ENCODE measurements at places on chromosomes 6 and 20.

- DNase-seq: no peak
These were observed 126.9 kb downstream of the KCNQ5 start for GRCh38 chr6:72748759-72749158.

- DNase-seq: no peak
These were observed 39.3 kb upstream of the SCGN start for GRCh38 chr6:25612666-25613065.

DNA sequence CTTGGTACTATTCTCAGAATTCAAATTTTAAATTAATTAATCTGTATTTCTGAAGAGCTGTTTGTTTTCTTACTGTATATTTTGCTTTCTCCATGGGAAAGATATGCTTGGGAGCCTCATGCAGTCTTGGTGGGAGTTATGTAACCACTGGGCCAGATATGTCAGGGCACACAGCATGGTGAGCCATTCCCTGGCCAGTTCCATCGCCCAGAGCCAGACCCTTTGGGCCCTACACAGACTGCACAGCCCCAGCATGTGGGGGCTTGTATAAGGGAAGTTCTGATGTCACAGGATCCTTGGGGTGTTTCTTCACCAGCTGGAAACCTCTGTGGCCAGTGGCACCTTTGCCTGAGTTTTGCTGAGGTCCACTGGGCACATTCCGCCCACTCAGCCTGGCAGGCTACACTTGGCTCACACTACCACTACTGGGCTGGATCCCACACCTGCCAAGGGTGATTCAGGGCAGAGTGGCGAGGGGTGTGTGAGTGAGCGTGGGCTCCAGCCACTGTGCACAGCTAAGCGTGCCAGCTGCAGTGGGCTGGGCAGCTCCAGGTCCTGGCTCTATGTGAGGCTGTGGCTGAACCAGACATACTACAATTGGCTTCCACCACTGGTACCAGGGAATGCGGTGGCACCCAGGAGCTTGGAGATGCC lies 293.5 kb downstream of the ARHGAP18 start:
- no peak for DNase-seq

- no peak for DNase-seq
These were observed 279.6 kb downstream of the NRN1 start for GRCh38 chr6:5726976-5727718.

DNA sequence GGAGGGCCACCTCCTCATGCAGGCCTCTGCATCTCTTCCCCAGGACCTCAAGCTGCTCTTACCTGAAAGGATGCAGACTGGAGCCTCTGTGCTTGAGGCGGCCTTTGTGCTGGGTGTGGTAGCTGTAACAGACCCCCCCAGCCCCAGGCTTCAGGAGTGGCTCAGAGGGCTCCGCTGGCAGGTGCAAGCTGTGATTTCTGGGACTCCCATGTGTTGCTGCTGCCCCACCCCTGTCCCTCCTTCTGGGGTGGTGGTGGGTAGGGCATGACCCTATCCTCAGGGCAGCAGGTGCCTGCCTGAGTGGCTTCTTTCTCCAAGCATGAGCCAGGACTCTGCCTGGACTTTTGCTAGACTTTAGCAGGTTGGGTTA lies 121.2 kb downstream of the SULF2 start:
- DNase-seq: no peak

DNA sequence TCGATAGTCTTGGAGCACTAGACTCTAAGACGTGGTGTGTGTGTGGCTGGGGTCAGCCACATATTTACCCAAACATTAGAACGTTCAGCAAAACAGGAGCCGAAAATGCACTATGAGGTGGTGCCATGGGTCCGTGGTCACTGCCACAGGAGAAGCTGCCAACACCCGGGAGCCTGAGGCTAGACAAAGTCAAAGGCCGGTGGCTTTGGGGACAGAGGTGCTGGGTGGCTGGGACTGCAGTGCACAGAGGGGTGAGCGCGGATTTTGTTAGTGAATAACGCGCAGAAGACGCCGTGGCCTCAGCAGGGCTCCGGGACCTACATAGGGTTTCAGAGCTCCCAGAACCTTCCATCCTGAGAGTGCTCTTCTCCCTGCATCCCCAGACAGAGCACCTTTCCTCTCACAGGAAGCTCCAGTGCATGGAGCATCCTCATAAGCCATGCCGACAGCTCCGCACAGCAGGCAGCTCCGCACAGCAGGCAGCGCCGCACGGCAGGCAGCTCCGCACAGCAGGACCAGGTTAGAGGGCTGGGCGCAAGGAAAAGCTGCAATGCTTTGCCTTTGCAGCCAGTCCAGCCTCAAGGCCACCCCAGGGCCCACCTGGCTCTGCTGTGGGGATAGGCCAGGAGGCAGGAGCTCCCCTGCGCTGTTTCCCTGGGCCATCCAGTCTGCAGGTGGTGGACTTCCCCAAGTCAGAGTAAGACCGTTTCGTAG lies 304.1 kb downstream of the TAF4 start:
- no peak for DNase-seq

- no peak for DNase-seq
These were observed 122.3 kb downstream of the BANF2 start for GRCh38 chr20:17822039-17822438.

DNA sequence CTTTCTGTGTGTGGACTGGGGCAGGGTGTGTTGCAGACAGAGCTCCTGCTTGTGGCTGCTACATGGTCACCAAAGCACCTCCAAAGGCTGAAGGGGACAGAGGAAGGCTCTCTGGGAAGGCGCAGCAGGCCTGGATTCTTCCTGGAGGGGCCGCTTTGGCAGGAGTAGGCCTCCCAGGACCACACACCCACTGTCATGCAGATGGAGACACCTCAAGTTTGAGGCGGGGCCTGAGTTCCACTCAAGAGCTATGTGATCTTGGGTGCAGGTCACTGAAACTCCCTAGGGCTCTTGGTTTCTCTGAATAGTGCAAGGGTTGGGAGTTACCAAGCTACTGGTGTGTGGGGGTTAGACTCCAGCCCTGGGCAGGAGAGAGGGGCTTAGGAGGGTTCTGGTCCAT lies 27.9 kb downstream of the EFCAB8 start:
- no peak for DNase-seq

DNA sequence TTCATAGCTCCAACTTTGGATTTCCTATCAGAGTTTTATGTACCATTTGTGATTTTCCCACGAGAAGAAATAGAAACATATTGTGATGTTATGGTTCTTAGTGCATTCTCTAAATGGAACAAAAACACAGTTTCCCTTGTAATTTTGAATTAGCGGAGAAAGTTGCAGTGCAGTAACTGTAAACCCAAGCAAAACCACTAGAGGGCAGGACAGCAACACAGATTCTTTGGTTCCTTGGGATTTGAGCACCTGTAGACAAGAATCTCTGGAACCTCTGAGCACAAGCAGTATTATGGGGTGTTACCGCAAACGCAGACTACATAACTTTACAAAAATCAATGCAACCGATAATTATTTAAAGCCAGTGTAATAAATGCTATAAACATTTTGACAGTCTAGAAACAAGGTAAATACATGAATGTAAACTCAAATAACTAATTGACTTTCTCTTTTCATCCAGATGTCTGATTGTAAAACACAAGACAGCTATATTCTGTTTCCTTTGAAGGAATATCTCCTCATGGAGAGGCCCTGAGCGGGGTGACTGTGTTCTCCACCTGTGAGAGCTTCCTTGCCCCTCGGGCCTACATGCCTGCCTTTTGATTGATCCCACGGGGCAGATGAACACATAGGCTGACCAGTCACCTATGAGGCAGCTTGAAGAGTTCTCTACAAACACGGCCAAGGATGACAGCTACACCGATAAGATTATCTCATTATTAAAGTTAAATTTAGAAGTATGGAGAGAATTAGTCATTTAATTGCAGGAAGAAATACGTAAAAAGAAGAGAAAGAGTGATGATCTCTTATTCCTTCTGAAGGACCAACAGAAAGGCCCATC lies 67.5 kb upstream of the COL21A1 start:
- no peak for DNase-seq

GRCh38 chr6:138914701-138915100 lies 73.4 kb downstream of the REPS1 start:
- DNase-seq: no peak

GRCh38 chr20:16672299-16672698 lies 57.5 kb upstream of the SNRPB2 start:
- no peak for DNase-seq

DNA sequence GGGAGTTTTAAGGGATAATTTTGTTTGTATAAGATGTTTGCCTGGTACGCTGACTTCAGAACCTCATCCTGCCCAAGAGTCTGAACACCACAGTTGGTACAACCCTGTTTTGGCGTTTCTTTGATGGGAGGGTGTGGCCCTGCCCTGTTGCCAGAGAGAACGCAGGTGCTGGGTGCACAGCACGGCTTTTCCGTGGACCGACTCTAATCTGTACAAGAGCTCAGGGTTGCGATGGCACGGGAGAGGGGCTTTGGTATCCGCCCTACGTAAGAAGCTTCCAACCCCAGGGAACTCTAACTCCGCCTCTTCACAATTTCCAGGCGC lies 1.3 kb downstream of the CYP24A1 start:
- DNase-seq: no peak

DNA sequence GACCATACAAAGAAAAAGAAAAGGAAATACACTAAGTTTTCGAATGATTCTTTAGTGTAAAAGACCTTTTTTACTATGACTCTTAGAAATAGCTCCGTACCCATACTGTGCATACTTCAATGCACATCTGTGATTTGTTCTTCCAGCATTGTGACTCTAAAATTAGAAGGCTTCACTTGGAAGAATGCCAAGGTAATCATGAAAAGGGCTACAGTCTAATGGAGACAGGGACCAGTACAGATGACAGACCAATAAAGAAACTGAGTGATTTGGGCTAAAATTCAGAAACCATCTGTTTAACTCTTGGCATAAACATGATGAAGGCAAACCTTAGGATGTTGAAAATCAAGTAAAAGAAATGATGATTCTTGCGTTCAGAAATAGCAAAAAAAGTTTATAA lies 46.3 kb downstream of the CYP39A1 start:
- no peak for DNase-seq

- DNase-seq: no peak
These were observed 94.0 kb downstream of the ADGRG6 start for GRCh38 chr6:142395768-142396231.

DNA sequence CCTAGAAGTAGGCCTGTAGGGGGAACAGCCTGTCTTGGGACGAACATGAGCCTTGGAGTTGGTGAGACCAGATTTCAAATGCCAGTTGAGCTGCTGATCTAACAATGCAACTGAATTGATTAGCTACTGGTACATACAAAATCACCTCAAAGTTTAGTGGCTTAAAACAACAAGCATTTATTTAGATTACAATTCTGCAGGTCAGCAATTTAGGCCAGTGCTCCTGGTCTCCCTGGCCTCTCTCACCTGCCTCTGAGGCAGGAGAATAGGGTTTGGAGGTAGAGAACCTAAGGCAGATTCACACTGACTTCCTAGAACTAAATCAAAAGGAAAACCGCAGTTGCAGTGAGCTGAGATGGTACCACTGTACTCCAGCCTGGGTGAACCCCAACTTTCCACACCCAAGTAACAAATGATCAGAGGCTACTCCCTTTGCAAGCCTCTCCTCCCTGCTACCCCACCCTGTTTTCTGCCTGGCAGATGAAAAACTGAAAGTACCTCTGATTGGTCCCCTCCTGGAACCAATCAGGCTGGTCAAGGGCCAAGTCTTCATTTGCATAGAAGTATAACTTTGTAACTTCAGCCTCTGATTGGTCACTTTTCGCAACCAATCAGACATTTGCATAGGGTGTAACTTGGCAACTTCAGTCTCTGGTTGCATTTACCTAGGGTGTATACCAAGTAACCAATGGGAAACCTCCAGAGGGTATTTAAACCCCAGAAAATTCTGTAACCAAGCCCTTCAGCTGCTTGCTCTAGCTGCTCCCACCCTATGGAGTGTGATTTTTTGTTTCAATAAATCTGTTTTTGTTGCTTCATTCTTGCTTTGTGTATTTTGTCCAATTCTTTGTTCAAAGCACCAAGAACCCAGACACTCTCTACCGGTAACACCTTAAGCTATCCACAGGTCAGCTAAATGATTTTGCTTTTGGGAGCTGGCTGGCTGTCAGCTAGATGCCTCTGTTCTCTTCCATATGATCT lies 8.1 kb upstream of the UBR2 start:
- DNase-seq: no peak

- DNase-seq: no peak
These were observed 30.9 kb upstream of the NEDD9 start for GRCh38 chr6:11263291-11263775.

- DNase-seq: no peak
These were observed 77.1 kb downstream of the FBXO5 start for GRCh38 chr6:152905551-152906299.

- DNase-seq: no peak
These were observed 616.7 kb downstream of the FRK start for GRCh38 chr6:115443825-115444478.

GRCh38 chr6:25831532-25832306 lies at the start of gene SLC17A1:
Gene SLC17A1 (minus strand): TSS chr6:25832052. CDS start chr6:25830557, 1,495 bp downstream.
- DNase-seq: no peak

DNA sequence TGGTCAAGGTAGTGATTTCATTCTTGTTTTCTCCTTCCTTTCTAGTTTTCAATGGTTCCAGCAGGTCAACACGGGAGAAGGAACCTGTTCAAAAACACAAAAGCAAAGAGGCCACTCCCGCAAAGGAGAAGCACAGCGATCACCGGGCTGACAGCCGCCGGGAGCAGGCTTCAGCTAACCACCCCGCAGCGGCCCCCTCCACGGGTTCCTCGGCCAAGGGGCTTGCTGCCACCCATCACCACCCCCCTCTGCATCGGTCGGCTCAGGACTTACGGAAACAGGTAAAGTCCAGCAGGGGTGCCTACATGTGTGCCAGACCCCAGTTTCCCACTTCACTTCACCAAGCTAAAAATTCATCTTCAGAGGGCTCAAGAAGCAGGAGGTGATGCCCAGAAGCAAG lies 175.6 kb downstream of the DTNBP1 start:
- no peak for DNase-seq

GRCh38 chr6:132167929-132168892 lies 217.0 kb upstream of the CCN2 start:
- no peak for DNase-seq

GRCh38 chr6:136566851-136567250 lies 16.6 kb upstream of the MAP7 start:
- no peak for DNase-seq

DNA sequence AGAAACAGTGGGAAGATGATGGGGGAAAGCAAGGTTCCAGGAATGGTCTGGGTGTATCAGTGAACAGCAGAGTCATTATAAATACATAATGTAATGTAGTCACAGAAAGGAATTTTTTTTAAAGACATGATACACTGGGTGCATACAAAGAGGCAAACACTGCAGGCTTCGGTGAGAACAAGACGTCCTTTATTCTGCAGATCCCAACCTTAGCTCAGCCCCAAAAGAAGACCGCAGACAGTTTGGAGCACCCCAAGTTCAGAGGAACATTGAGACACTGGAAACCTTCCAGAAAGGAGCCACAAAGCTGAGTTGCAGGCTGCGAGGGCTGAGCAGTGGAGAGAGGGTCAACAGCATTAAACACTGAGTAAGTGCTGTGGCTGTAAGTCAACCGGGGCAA lies 30.6 kb upstream of the FOXC1 start:
- DNase-seq: no peak
